NCI-H2227 treated with DMSO at 0.1 percent for 48 hours (cell line): ENCODE measurements at places on chromosomes 6 and 20.

DNA sequence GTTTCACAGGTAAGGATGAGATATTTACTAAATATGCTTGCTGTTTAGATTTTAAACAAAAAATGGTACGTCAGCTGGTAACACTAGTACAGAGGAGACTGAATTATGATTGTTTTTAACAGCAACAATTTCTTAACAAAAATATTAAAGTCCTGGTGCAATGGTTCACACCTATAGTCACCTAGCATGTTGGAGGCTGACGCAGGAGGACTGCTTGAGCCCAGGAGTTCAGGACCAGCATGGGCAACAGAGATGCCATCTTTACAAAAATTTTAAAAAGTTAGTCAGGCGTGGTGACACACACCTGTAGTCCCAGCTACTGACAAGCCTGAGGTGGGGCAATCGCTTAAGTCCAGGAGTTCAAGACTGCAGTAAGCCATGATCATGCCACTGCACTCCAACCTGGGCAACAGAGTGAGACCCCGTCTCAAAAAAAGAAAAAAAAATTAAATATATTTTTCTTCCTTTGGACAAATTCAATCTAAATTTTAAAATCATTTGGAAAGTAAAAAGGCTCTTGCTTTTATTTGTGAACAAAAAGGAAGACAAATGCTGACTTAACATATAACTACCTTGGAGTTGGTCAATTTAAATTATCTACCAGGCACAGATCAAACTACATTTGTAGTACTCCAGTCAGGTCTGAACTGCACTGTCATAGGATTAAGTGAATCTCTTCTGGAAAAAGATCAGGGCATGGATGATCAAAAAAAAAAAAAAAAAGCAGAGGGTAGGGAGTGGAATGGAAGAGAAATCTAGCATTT is 38.2 kb upstream of the RUNX2 start:
- no peak for DNase-seq

DNA sequence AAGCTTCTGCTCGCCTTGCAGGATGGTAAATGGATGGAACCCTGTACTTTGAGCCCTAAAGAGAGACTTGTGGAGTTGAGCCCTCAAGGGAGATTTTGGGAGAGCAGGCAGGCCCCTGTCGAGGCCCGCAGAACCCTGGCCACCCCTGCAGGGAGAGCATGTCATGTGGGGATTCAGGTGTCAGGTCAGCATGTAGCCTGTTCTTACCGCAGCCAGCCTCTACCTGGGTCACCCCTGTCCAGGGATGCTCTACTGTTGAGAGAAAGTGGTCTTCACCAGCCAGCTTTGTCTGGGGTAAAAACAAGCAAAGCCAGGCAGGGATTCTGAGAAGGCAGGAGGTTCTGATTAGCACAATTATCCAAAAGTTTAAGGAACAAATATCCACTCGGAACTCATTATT is 55.6 kb upstream of the PROKR2 start:
- no peak for DNase-seq

DNA sequence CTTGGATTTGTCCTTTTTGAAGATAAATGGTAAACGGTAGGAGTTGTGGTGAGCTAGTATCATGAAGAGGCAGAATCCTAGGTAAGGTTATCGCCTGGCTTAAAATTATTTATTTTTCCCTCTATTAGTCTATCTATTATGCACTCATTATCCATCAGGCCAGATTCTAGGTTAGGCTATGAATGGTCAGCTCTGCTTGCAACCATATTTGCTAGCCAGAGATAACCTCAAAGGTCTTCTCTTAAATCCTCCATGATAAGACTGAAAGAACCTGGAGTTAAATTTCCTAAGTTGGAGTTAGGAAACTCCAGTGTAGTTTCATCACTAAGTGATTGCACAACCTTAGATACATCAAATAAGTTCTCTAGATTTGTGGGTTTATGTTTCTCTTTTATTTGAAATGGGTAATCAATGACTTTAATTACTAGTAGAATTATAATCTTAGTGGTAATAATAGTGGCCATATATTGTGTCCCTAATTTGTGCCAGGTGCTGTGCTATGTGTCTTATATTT is 302.1 kb upstream of the RUNX2 start:
- no peak for DNase-seq

DNA sequence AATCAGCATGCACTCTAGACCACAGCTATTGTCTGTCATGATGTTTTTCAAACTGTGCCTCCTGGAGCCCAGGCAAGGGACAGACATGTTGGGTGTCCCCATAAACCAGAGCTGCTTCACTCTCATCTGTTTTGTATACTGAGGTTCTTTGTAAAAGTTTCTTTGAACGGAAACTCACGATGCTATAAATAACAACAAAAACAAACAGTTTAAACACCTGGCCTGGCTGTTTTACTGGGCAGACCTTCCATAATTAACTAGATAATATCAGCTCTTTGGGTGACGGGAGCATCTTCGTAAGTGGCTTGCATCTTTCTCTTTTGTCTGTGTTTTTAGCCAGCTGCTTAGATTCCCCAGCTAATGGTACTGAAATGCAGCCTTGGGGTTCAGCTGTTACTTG is 190.3 kb downstream of the ZDHHC14 start:
- DNase-seq = peak; percentile 4

- no peak for DNase-seq
Observed at GRCh38 chr20:42610070-42610469, 579.6 kb downstream of the PTPRT start.

DNA sequence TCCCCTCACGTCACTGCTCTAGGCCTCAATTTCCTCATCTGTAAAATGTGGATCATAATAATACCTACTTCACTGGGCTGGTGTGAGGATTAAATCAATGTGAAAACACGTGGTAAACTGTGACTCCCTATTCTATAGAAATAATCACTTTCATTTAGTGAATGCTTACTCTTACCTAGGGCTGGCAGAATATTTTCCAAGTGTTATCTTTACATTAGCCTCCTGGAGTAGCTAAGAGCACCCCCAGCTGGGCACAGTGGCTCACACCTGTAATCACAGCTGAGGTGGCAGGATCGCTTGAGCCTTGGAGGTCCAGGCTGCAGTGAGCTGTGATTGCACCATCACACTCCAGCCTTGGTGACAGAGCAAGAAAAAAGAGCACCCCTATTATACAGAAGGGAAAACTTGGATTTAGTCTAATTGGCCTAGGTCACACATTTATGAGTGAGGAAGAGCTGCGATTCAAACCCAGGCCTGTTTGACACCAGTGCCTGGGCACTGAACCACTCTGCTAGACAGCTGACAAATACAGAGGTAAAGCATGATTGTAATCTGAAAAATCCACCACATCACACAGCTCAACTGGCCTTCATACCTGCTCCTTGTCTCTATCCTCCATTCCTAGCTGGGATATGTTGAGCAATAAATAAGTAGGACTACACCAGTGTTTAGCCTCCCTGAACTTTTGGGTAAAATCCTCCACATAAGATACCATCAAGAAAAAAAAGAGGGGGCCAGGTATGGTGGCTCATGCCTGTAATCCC is 1.4 kb upstream of the SNTA1 start:
- no peak for DNase-seq

DNA sequence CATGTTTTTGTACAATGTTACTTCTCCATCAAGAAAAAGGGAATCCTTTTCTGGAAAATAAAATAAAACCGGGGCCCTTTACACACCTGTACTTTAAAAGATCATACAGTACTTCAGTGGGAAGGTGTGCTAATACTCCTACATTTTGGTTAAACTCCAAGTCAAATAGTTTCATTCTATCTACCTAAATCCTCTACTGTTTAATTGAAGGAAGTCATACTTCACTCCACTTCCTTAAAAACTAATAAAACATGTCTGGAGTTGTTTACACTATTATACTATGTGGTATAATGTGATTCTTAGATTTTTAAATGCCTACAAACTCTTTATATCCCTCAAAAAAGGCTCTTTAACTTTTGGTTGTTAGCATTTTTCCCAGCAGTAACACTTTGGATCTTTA is 18.6 kb upstream of the HBS1L start:
- DNase-seq = no peak

DNA sequence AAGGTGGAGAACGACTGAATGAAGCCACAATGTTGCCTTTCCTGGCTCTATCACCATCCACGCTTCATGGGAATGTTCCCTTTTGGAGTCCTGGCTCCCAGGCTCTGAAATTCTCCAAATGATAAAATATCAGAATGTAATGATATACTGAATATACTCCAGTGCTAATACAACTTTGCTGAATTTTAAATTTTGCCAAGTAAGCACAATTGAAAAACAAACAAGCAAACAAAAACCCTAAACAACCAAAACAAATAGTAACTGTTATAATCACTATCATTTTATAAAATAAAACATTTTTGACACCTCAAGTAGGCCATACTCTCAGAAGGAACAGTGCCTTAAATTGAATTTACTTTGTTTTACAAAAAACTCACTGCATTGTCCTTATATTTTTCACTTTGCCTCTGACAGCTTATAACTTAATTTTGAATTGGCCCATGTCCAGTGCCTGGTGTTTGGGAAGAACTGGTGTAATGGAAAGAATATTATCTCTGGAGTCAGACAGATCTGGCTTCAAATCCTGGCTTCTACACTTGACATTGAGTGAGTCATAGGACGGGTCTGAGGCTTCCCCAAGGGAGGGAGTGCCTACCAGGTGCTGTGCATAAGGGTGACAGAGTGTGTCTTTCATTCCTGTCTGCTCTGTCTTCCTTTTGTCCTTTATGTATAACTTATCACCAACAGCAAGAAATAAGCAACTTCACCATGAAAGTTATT is 698.3 kb downstream of the EPM2A start:
- no peak for DNase-seq

GRCh38 chr6:91243436-91243835 is 656.6 kb upstream of the MAP3K7 start:
- no peak for DNase-seq

DNA sequence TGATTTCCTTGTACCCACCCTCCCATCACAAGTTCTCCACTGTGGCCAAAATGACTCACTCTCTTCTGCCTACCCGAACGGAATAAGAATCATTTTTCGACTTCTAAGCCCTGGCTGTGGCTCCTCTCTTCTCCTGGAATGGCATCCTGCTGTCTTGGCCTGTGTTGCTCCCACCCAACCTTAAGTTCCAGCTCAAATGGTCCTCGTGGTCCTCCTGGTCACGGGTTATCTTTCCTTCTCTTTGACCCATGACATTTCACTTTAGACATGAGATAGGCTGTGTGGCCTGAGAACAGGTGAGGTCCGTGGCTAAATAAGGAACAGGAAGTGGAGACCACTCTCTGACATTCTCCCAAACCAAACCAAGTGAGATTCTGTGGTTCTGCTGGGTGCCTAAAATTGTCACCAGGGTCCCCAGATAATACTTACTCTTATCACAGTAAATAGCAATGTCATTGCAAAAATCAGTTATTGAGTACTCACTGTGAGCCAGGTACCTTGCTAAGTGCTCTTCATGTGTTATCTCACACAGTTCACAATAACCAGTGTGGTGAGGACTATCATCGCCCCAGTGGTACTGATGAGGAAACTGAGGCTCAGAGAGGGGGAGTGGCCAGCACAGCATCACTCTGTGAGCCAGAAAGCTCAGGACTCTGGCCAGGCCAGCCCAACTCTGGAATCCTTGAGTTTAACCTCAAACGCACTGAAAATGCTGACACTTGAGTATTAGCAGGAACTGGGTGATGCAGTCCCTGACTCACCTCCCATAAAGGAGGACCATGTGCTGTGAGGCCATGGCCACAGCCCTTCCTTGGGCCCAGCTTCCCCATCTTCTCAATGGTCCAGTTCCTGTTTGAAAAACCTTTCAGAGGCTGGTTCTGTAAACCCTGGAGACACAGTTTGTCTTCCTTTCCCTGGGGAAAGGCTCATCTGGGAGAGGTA is 74.8 kb upstream of the SIRPA start:
- DNase-seq = no peak

GRCh38 chr6:155444120-155444917 is 11.3 kb downstream of the NOX3 start:
- no peak for DNase-seq

- peak; percentile 18 for DNase-seq
Observed at GRCh38 chr6:11236076-11236750, 3.7 kb upstream of the NEDD9 start.

GRCh38 chr6:39931607-39932006 is 2.7 kb downstream of the MOCS1 start:
- DNase-seq = no peak

- DNase-seq = no peak
Observed at GRCh38 chr20:14889496-14890255, 552.3 kb upstream of the FLRT3 start.

- no peak for DNase-seq
Observed at GRCh38 chr20:3297079-3297378, 58.0 kb upstream of the SLC4A11 start.

DNA sequence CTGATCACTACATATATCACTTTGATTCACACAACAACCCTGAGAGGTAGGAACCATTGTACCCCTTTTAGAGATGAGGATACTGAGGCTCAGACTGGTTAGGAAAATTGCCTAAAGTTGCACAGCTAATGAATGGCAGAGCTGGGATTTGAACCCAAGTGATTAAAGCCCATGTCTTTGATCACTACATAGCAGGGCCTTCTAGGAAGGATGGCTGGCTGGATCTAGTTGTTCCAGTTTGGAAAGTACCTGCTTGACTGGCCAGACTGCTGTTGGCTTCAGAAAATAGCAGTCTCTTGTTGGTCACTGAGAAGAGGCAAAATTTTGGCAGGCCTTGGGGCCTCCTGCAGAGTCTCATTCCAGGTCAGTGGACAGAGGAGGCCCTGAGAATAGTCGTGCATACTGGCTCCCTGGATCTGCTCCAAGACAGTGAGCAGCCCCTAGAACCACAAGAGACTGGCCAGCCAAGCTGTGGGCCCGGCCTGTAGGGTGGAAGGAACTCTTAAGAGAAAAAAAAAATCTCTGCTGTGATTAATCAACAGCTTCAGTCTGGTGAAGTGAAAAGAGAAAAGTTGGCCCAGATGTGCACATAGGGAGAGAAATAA is 17.5 kb downstream of the PPARD start:
- no peak for DNase-seq

GRCh38 chr6:159724778-159725177 is 2.5 kb upstream of the WTAP start:
- DNase-seq = no peak

- DNase-seq = no peak
Observed at GRCh38 chr6:42366999-42367352, 84.8 kb downstream of the TRERF1 start.

- no peak for DNase-seq
Observed at GRCh38 chr20:22672191-22672590, 87.8 kb upstream of the FOXA2 start.

- DNase-seq = no peak
Observed at GRCh38 chr6:142838821-142839685, 105.9 kb downstream of the HIVEP2 start.

DNA sequence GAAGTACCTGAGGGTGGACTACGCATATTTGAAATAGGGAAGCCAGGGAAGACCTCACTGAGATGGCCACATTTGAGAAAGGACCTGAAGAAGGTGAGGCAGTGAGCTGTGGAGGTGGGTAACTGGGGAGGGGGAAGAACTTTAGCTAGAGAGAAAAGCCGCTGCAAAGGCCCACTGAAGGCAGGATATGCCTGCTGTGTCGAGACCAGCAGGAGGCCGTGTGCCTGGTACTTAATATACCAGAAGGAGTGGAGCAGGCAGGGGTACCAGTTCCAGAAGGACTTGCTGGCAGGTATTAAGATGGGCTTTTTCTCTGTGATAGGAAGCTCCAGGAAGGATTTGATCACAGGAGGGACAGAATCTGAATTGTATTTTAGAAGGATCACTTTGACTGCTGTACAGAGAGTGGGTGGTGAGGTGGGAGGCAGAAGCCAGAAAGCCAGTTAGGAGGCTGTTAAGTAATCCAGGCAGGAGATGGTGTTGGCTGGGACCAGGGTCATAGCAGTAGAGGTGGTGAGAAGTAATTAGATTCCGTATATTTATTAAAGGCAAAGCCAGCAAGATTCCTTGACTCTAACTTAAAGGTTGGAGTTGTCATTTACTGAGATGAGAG is 54.2 kb upstream of the FANCE start:
- no peak for DNase-seq
